ENCODE measurements at places on chromosomes 11 and 22. TPM values are rescaled to one million over a fixed set of nuclear protein-coding genes. Genes with fewer than 3 reads are reported as not detected.

The C11orf86 gene
- total RNA-seq = not detected

The TPH1 gene
- total RNA-seq = 0.30 TPM

The LRRC4C gene
- 0.43 TPM for total RNA-seq

The MUC2 gene
- total RNA-seq = 0.03 TPM

The OR51B5 gene
- not detected for total RNA-seq

The CDC42EP2 gene
- total RNA-seq = 3.6 TPM

- no peak for DNase-seq
Observed at GRCh38 chr11:95072948-95073347, 6.2 kb downstream of the SRSF8 start.

- no peak for DNase-seq
Observed at GRCh38 chr11:108912581-108912980, 247.7 kb downstream of the DDX10 start.

DNA sequence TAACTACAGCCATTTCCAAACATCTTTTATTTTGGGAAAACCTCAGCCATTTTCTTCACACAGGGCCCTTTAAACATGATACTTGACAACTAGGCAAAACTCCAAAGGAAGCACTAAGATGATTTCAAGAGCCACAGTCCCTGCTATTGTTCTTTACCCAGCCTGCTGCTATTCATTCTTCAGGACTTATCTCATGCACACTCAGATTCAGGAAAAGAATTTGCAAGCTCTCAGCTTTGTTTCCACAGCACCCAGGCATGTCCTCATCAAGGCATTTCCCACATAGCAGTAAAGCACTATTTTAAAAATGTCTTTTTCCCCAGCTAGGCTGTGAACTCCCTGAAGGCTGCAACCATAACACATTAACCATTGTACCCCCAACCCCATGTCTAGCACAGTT, 609.3 kb upstream of the CCDC90B start:
- no peak for DNase-seq

DNA sequence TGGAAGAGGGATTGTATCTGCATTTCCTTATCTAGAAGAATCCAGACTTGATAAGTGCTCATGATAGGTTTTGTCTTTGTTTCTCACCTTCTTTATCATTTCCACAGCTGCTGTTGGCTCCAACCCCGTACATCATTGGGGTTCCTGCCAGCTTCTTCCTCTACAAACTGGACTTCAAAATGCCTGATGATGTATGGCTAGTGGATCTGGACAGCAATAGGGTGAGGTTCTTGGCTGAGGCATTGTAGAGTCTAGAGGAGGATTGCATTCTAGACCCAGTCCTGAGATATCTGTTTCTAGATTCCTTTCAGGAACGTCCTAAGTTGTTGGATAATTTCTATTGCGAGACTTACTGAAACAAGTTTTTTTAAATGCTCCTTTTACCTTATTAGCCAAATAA, 8.1 kb downstream of the MADD start:
- DNase-seq = no peak

Data from cardiac septum (tissue), 1 donor.